ENCODE measurements at places on chromosomes 6 and 20.

DNA sequence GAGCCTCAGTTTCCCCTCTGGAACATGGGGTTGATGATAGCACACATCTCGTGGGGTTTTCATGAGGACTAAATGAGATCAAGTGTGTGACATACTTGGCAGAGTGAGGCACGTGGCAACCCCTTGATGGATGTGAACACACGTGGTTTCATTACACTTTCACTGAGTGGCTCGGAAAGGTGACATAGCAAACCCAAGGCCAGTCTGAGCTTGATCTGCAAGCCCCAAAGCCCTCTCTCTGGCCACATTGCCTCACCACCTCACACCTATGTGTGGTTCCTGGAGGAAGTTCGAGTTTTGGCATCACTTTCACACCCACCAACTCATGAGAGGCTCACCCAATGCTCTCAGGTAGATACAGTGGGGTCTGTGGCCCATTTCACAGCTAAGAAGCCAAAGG is 60.0 kb downstream of the CPNE5 start:
- no peak for DNase-seq

GRCh38 chr6:132712366-132712765 is 1.5 kb downstream of the VNN1 start:
- no peak for DNase-seq

DNA sequence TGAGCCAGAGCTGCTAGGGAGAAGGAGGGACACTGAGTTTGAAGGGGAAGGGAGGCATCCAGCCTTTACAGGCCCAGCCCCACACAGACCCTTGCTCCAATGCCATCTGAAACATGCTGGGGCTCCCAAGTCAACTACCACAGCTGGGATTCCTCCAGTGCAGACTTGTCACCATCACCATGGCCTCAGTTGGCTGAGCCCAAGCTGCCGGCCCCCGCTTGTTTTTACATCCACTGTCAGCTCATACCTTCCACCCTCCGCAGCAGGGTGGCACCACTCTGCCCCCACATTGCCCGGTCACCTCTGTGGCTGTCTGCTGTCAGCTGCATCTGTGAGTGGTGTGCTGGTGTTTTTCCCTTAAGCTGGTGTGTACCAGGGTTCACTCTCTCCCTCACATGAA is 26.1 kb downstream of the GFOD1 start:
- no peak for DNase-seq

DNA sequence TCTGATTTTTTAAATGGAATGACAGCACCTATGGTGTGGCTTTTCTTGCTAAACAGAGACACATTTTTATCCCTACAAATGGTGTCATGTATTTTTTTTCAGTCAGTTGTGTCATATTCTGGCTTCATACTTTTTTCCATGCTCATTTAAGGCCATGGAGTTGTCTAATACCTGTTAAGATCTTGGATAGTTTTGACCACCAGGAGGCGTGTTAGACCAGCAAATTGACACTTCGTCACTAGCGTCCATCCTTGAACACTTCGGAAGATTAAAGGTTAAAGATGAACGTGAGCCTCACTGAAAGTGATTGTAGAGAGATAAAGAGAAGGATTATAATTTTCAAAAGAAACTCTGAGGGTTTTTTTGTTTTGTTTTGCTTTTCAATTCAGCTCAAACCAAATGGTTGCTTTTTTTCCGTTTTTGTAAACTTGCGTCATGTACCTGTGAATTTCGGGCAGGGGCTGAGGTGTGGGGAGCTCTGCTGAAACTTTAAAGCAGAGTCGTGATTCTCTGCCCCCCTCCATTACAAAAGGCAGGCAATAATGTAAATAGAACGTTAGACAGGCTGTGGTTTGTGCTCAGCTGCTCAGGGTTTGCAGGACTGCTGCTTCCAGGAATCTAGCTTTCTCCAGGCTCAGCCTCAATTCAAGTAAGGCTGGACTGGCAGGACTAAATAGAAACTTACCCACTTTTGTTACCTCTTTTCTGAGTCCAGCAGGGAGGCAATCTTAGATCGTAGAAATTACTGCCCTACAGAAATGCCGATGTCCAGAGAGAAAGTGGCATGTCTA is 245.1 kb downstream of the FOXA2 start:
- DNase-seq = no peak

DNA sequence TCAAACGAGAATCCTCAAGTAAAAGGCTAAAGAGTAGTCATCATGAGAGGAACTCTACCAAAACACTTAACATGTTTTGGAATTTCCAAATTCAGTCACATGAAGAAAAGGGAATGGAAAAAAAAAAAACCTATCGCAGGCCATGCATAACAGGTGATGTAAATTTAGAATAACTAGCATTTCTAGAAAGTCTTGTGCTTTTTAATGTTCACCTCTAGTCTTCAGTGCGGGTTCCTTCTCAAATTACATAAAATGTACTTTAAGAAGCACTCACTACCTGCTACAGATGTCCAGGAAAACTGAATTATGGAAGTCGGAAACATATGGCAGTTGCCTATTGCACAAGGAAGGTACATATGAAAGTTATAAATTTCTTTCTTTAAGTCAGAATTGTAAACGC is 6.1 kb upstream of the TBX18 start:
- no peak for DNase-seq

- DNase-seq = no peak
These were observed 45.8 kb upstream of the ARHGAP18 start for GRCh38 chr6:129755787-129756186.

- no peak for DNase-seq
These were observed 113.0 kb upstream of the CEP162 start for GRCh38 chr6:84340422-84340821.

- no peak for DNase-seq
These were observed 175.2 kb downstream of the MRPL14 start for GRCh38 chr6:43951756-43952675.

DNA sequence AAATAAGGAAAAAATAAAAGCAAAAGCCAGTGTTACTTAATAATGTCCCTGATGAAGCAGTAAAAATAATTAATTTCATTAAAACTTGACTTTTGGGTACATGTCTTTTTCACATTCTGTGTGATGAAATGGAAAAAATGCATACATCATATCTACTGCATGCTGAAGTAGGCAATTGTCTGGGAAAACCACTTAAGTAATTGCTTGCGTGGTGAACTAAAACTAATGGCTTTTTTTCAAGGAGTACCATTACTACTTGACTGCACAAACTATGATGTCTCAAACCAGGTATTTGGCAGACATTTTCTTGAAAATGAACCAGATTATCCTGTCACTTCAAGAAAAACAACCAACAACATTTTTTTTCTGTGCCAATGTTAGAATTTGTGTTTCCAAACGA is 91.3 kb upstream of the AKIRIN2 start:
- no peak for DNase-seq

GRCh38 chr6:110044622-110045021 is 66.5 kb downstream of the GPR6 start:
- DNase-seq = no peak

DNA sequence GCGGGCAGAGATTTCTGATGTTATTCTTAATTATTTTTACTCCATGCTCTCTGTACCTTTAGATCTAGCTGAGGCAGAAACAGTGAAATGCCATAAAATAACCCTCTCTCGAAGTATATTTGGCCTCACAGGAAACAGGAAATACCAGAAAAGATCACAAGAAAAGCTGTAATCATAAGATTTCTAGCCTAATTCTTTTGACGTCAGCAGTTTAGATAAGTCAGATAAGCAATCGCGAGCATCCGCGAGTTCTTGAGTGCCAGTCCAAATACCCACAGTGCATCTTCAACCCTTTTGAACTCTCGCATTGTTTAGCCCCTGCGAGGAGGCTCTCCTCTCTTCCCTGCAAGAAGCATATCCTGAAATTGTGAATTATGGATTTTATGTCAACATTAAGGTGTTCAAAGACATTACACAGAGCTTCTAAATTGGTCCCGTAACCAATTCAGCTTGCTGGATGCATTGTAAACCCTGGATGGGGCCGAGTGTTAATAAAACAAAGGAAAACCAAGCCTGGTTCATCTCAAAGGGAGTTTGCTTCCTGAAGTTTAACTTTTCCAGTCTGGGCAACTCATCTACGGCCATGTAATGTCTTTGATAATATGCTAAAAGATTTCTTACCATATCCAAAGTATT is 198.9 kb downstream of the MTFR2 start:
- no peak for DNase-seq

DNA sequence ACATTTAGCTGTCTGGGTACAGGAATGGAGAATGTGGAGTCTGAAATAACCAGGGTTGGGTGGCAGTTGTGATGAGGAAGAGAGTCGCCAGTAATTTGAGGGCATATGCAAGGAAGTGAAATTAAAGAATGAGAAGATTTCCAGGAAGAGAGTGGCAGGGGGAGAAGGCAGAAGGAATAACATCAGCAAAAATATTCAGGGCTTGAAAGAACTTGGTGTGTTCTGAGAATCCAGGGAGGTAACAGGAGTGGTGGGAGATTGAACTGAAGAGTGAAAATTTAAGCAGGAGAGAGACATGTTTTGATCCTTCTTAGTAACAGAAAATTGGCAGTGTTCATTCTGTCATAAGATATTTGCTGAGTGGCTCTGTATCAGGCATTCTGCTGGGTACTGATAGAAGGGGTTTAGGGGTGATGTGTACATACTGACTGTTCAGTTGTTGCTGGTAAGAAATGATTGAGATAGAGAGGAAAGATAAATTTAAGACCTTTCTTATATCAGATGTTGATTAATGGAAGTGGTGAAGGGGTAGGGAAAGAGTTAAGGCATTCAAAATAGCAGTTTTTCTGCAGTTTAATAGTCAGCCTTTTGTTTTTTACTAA is 54.7 kb downstream of the PHF20 start:
- no peak for DNase-seq

- no peak for DNase-seq
These were observed 38.9 kb upstream of the MAFB start for GRCh38 chr20:40727960-40728359.

- no peak for DNase-seq
These were observed 35.9 kb downstream of the ZC3H12D start for GRCh38 chr6:149448821-149449453.

- DNase-seq = no peak
These were observed 43.3 kb downstream of the VAPB start for GRCh38 chr20:58432186-58432954.

DNA sequence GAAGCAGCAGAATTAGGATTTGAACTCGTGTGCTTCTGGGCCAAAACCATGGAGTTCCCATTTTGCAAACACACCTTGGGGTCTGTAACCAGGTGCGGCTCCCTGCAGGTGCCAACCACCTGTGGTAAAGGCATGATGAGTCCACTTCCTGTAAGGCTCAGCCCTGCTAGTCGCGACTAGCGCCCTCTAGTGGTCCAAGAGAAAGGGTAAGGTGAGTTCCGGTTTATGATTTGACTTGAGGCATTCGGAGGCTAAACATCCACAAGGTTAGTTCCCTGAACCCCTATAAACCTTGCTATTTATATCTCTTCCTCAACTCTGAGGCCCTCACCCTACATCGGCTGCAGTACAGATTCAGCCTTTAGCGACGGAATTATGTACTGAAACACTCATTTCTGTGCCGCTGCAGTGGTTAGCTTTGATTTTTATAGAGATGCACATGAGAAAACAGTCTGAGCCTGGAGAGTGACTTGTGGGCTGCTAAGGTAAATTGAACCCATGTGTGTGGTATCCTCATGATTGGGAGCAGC is 173.4 kb downstream of the PLCB1 start:
- DNase-seq = peak; percentile 35

DNA sequence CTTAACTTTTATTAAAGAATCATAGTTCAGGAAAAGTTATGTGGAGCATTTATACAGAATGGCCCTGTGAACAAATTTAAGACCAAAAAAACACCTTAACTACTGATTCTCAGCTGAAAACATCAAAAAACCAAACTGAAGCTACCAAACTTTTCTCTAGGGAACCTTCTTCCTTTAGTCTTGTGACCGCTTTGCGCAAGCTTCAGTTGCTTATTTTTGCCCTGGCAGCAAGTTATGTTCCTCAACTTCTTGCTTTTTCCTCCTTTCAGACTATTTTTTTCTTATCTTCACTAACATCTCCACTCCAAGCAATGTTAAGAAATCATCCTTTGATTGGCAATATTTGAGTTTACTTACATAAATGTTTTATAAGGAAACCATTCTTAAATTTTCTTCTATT is 100.1 kb downstream of the MYB start:
- DNase-seq = no peak
